Endothelial cell (in vitro differentiated cells): ENCODE measurements at places on chromosomes 6 and 20.

- DNase-seq: no peak
Measured at GRCh38 chr20:64065974-64066343, 3.0 kb downstream of the TCEA2 start.

- no peak for DNase-seq
Measured at GRCh38 chr6:5762561-5762968, 244.2 kb downstream of the NRN1 start.

GRCh38 chr6:5462856-5463255 lies 201.5 kb downstream of the FARS2 start:
- no peak for DNase-seq

GRCh38 chr20:51631011-51631950 lies 88.8 kb upstream of the NFATC2 start:
- DNase-seq: no peak

- no peak for DNase-seq
Measured at GRCh38 chr6:128069188-128069587, 168.3 kb upstream of the THEMIS start.

- DNase-seq: peak; percentile 3
Measured at GRCh38 chr20:62835931-62836861, 19.3 kb downstream of the COL9A3 start.

DNA sequence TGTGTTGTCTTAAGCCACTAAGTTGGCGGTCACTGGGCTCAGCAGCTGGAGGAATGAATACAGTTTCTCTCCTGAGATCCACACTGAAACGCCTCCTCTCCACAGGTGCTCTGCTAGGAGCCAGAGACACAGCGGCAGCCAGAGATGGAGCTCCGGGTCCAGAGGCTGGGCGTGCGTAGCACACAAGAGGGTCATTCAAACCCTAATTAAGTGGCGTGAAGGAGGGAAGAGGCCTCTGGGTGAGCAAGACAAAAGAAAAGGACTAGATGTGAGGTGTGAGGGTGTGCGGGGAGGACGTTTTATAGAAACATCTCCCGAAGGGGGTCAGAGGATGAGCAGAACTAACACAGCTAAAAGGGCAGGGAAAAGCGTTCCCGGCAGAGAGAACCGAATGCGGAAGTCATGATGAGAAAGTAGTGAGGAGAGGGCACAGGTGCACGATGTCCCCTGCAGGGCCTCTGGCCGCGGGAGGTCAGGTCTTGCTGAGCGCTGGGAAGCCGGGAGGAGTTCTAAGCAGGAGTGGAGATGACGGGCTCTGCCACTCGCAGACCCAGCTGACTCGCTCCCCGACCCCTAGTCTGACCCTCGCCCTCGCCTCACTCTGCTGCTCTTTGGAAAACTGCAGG lies 54.4 kb downstream of the BMP7 start:
- DNase-seq: no peak
